Activated naive CD8-positive, alpha-beta T cell treated with anti-CD3 and anti-CD28 coated beads, Interleukin-2, amount 10 ng/mL, durations not matched to agents 7 days and 5 days (primary cell): ENCODE measurements at places on chromosomes 3 and 15. TPM values are rescaled to one million over a fixed set of nuclear protein-coding genes. Genes with fewer than 3 reads are reported as not detected.

Gene MBNL1
- 446 TPM for total RNA-seq

Gene GOLGA6B
- not detected for total RNA-seq

Gene TICRR
- 18.6 TPM for total RNA-seq

Gene TTLL13
- total RNA-seq: 1.5 TPM

DNA sequence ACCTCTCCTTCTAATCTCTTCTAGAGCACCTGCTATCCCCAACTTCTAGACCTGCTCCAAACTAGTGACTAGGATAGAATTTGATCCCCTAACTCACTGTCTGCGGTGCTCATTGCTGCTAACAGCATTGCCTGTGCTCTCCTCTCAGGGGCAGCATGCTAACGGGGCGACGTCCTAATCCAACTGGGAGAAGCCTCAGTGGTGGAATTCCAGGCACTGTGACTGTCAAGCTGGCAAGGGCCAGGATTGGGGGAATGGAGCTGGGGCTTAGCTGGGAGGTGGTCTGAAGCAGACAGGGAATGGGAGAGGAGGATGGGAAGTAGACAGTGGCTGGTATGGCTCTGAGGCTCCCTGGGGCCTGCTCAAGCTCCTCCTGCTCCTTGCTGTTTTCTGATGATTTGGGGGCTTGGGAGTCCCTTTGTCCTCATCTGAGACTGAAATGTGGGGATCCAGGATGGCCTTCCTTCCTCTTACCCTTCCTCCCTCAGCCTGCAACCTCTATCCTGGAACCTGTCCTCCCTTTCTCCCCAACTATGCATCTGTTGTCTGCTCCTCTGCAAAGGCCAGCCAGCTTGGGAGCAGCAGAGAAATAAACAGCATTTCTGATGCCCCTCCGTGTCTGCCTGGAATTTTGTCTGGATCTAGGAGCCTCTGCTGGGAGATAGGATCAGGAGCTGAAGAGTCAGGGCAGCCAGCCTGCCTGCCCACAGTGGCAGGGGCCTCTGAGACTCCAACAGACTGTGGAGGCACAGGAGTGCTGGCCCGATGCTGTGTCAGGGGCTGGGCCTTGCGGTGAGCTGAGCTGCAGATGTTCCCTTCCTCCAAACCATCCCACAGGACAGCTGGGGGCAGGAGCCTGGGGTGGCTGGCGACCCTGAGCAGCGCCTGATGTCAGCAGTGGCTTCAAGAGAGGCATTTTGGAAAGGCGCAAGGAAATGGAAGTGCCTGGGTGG lies 3.0 kb downstream of the ISLR start:
- no peak overlapping the region for H3K4me3 ChIP-seq
- no peaks in the 10 kb centered on the region for H3K36me3 ChIP-seq
- H3K27ac ChIP-seq: no peak overlapping the region

GRCh38 chr3:39809181-39809994 lies at the start of gene MYRIP:
Gene MYRIP (plus strand): TSS chr3:39809609. CDS start chr3:39900817, 91,208 bp downstream.
- H3K27me3 ChIP-seq: peaks cover 53% of the 10 kb centered on the region
- peak within 1 kb of the TSS; percentile 57 for H3K4me3 ChIP-seq
- peak; percentile 35 for DNase-seq
- H3K36me3 ChIP-seq: no peaks in the 10 kb centered on the region
- peak within 1 kb of the TSS; percentile 21 for H3K27ac ChIP-seq
- H3K4me1 ChIP-seq: peaks cover 13% of the 10 kb centered on the region

GRCh38 chr15:31452595-31453557 lies 126.2 kb downstream of the KLF13 start:
- H3K27me3 ChIP-seq: no peaks in the 10 kb centered on the region
- H3K4me3 ChIP-seq: no peak overlapping the region
- no peak for DNase-seq
- H3K27ac ChIP-seq: no peak overlapping the region

- no peak overlapping the region for H3K27ac ChIP-seq
- no peaks in the 10 kb centered on the region for H3K27me3 ChIP-seq
- no peak overlapping the region for H3K4me3 ChIP-seq
- H3K36me3 ChIP-seq: peaks cover 5% of the 10 kb centered on the region
- no peaks in the 10 kb centered on the region for H3K4me1 ChIP-seq
Measured at GRCh38 chr15:82186161-82186560, 76.4 kb downstream of the EFL1 start.

DNA sequence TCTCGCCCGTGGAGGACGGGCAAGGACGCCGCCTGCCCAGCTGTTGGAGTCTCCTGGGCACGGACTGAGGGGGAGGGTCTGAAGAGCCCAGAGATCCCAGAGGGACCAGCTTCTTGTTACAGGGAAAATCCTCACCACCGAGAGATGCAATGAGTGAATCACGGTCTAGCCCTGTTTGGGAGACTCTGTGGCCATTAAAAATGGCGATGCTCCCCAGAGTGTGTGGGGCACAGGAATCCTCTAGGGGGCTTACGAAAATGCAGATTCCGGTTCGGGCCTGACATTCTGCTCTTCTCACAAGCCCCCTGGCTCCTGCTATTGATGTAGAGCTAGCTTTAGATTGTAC lies 35.5 kb upstream of the EPHB3 start:
- H3K4me3 ChIP-seq: peak overlapping the region; percentile 67
- no peaks in the 10 kb centered on the region for H3K36me3 ChIP-seq
- no peak for DNase-seq
- peaks cover 9% of the 10 kb centered on the region for H3K4me1 ChIP-seq

DNA sequence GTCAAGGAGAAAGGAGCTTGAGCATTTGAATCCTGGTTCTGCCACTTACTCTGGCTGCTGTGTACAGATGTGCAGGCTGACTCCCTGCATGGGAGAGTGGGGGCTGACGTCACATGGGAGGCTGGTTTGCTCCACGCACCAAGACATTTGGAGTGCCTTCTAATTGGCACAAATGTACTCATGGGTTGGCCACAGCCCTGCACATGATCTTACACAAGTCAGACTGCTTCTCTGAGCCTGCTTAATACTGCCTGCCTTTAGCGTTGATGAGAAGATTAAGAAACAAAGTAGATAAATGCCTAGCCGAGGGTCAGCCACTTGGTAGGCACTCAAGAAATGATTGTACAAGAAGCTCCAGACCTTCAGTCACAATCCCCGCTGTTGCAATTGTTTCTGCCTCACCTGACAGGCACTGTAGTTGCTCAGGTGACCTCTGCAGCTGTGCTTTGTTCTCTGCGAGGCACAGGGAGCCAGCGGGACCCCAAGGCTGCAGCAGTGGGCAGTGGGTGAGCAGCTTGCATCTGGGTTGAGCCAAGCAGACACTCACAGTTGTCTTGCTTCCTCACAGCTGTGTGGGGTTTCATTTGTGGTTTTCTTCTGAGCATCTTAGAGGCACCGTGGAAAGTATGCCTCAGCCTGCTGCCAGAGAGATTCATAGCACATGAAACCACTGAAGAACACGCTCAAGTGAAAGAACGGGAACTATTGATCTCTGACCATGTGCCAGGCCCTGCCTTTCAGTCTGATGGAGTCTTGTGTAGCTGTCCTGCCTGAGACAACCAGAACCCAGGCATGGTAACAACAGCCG lies 33.1 kb downstream of the GRK7 start:
- H3K4me3 ChIP-seq: peak overlapping the region; percentile 90
- peaks cover 2% of the 10 kb centered on the region for H3K27me3 ChIP-seq
- peaks cover 41% of the 10 kb centered on the region for H3K4me1 ChIP-seq
- peaks cover 2% of the 10 kb centered on the region for H3K36me3 ChIP-seq
- peak; percentile 63 for DNase-seq

DNA sequence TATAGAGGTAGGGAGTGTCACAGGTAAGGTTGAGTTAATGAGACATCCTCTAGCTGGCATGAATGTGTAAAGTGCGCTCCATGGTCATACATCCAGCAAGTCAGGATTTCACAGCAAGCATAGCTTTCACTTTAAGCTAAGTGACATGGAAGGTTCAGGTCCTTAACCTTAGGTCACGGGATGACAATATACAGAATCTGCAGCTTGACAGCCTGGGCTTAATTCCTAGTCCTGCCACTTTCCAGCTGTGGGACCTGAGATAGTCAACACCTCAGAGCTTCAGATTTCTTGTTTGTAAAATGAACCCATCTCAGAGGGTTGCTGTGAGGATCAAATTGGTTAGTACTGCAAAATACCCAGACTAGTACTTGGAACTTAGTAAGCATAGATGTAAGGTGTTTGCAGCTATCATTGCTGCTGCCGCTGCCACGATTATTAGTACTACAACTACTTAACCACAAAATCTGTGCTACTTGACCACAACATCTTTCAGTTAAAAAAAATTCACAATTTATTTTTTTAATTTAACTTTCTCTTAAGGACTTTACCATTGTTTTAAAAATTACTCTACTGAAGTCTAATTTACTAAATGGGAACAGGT lies 890.1 kb upstream of the CFAP20DC start:
- H3K27me3 ChIP-seq: no peaks in the 10 kb centered on the region
- no peak overlapping the region for H3K27ac ChIP-seq
- no peak for DNase-seq
- peaks cover 8% of the 10 kb centered on the region for H3K4me1 ChIP-seq
- no peak overlapping the region for H3K4me3 ChIP-seq

DNA sequence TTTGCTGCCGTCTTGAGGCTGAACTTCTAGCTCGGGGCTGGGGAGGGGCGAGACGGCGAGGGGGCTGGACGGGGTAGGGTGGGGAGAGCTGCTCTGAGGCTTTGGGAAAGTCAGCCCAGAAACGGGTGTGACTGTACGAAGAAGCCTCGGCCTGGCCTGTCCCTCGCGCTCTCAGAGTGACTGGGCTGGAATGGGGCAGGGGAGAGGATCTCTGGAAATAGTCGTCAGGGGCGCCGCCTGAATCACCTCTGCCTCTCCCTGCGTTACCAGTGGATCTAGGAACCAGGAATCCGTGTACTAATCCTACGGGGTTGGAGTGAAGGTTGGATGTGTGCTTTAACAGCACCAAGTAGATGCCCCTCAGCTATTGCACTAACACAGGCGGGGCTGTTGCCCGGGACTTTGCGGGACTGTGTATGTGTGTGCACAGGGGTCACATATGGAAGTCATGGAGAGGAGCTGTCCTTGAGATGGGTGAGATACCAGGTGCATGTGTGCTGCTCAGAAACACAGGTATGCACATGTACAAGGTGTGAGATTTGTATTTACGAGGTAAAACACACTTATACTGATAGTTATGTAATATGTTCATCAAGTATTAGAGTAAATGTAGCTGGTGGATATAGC lies 591 bp downstream of the FOXL2NB start:
- H3K4me3 ChIP-seq: peak overlapping the region; percentile 72
- H3K27ac ChIP-seq: no peak overlapping the region
- H3K36me3 ChIP-seq: peaks cover 3% of the 10 kb centered on the region
- H3K27me3 ChIP-seq: peaks cover 80% of the 10 kb centered on the region
- DNase-seq: no peak
- peaks cover 18% of the 10 kb centered on the region for H3K4me1 ChIP-seq

Gene THRB
- total RNA-seq: not detected

GRCh38 chr15:93299675-93300074 lies 210.7 kb upstream of the RGMA start:
- no peak overlapping the region for H3K4me3 ChIP-seq
- H3K27me3 ChIP-seq: peaks cover 15% of the 10 kb centered on the region
- no peaks in the 10 kb centered on the region for H3K36me3 ChIP-seq
- H3K4me1 ChIP-seq: no peaks in the 10 kb centered on the region
